ENCODE measurements at places on chromosomes 7 and 10. TPM values are rescaled to one million over a fixed set of nuclear protein-coding genes. Genes with fewer than 3 reads are reported as not detected.

DNA sequence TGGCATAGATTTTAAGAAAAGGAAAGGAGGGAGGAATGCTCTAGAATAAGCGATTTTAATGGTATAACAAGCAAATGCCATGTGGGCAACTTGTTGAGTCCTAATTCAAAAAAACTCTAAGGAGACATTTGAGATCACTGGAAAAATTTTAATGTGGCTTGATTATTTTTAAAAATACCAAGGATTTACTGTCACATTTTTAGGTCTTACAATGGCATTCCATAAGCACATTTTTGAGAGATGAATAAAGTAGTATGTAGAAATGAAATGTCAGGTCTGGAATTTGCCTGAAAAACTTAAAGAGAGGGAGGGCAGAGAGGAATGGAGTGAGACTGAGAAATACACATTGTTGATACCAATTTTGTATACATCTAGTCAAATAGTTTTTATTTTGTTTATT lies 20.3 kb downstream of the NCAPG2 start:
- DNase-seq, result no peak

DNA sequence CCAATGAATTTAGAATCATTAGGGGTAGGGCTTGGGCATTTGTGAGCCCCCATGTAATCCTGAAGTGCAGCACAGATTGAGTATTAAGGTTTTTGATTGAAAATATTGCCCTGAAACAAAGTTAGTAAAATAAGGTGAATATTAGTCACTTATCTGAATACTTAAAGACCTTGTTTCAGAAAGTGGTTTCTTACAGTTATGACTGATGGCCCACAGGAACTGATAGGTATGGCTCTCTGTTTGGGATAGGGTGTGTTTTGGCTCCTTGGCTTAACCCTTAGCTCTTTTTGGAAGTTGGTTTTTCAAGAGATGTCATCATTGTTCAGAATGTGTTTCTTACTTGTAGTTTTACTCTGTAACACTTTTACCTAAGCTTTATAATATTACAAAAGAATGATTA lies 34.8 kb downstream of the MDFIC start:
- DNase-seq, result no peak

Gene SLC18A2
- polyA plus RNA-seq, result 1.00 TPM

Gene TMEM273
- 2.0 TPM for polyA plus RNA-seq

- no peak for DNase-seq
Observed at GRCh38 chr7:30117896-30118295, 16.9 kb upstream of the MTURN start.

DNA sequence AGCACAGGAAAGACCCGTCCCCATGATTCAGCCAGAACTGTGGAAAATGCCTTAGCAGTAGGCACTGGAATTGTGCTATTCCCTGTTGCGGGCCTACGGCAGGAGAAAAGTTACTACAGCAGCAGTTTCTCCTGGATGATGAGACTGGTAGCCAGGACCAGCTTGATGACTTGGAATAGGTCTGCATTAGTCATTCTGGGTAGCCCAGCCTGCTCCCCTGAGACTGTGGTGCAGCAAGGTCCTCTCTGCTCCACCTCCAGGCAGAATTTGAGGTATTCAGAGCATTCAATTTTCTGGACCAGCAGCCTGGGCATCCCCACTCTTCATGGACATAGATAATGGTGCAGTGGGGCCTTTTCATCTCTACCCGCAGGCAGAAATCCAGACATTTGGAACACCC lies 490.0 kb downstream of the SH2D4B start:
- DNase-seq, result no peak

Gene ARHGAP22
- polyA plus RNA-seq, result 0.93 TPM

Gene TCAF2
- 3.3 TPM for polyA plus RNA-seq

GRCh38 chr10:34762603-34763299 lies 52.3 kb downstream of the PARD3 start:
- no peak for DNase-seq

Gene UBE2D1
- 42.8 TPM for polyA plus RNA-seq

DNA sequence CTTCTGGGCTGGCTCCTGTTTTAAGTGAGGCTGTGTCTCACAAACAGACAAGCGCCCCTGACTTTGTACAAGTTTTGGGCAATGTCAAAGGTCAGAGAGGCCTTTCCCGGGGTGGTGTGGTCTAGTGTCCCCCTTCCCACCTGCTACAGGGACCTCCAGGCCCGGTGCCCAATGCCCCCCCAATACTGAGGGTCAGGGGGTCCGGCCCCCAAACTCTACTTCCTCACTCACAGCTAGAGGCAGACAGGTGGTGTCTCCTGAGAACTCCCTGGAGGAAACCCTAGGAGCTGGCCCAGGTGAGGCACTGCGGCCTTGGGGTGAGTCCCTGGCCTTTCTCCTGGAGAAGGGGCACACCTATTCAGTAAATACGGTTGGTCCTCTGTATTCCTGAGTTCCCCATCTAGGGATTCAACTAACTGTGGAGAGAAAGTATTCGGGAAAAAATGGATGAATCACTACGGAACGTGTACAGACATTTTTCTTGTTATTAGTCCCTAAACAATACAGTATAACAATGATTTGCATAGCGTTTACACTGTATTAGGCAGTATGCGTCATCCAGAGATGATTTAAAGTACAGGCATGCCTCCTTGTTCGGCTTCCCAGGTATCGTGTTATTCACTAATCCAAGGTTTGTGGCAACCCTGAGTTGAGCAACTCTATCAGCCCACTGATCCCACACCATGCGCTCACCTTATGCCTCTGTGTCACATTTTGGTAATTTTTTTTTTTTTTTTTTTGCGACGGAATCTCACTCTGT lies 308.1 kb downstream of the WDR37 start:
- DNase-seq, result no peak

GRCh38 chr7:54253036-54253373 lies 289.2 kb upstream of the VSTM2A start:
- DNase-seq, result no peak

DNA sequence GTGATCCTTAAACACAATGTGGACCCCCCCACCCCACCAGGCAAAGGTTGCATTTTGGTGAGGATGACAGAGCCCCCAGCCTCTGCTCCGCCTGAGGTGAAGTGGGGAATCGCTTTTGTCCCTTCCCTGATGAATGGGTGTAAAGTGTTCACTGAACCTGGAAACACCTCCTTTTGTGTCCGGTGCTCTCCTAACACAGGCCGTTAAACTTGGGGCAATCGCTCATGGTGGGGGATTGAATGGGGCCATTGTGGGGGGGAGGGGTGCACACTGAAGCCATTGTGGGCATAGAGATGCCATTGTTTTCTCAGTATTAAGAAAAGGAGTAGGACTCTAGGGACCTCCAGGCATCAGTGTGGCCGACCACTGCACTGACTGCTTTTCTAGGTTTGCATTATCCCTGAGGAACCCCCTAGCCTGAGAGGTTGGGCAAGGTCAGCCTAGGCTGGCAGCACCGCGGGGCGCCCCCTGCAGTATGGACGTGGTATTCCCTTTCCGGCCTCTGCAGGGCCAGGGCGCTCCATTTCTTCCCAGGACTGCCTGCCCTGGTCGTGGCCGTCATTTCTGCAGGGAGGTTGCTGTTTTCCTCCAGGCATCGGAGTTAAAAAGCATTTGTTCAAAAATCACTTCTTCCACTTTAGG lies 158.3 kb downstream of the TCF7L2 start:
- DNase-seq, result no peak

- DNase-seq, result no peak
Observed at GRCh38 chr10:66218289-66218688, 707.5 kb upstream of the LRRTM3 start.

GRCh38 chr7:128812514-128813168 lies 17.6 kb upstream of the FLNC start:
- DNase-seq, result no peak

Gene CACNB2
- polyA plus RNA-seq, result 5.8 TPM

Gene HOXA11
- polyA plus RNA-seq, result 32.2 TPM

- DNase-seq, result no peak
Observed at GRCh38 chr10:23981520-23982309, 227.2 kb upstream of the KIAA1217 start.

Gene TMEM236
- 0.37 TPM for polyA plus RNA-seq

DNA sequence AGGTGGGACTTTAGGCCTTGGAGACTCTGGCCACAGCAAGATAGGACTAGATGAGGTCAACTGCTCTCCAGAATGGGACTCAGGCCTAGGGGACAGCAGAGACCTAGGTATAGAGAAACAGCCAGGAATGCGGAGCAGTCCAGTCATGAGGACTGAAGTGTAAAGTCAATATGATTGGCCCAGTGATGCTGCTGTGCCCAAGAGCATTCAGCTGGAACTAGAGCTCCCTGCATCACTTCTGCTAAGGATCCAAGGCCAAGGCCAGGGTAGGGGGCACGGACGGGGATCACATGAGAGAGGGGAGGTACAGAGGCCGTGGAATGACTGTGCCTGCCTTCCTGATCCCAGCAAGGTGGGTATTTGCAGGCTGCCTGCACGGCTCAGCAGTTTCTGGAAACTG lies 237.9 kb downstream of the FRMD4A start:
- no peak for DNase-seq

Gene ST7
- polyA plus RNA-seq, result 26.9 TPM

GRCh38 chr7:141150465-141150864 lies 76.6 kb downstream of the TMEM178B start:
- no peak for DNase-seq
